Muscle of leg (tissue), 16 donors: ENCODE measurements at places on chromosomes 3 and 15. TPM values are rescaled to one million over a fixed set of nuclear protein-coding genes. Genes with fewer than 3 reads are reported as not detected.

The GOLGA6L4 gene
- total RNA-seq, result 0.66 TPM

The CYP1A1 gene
- 0.13 TPM for total RNA-seq

The CERS3 gene
- 0.58 TPM for total RNA-seq

DNA sequence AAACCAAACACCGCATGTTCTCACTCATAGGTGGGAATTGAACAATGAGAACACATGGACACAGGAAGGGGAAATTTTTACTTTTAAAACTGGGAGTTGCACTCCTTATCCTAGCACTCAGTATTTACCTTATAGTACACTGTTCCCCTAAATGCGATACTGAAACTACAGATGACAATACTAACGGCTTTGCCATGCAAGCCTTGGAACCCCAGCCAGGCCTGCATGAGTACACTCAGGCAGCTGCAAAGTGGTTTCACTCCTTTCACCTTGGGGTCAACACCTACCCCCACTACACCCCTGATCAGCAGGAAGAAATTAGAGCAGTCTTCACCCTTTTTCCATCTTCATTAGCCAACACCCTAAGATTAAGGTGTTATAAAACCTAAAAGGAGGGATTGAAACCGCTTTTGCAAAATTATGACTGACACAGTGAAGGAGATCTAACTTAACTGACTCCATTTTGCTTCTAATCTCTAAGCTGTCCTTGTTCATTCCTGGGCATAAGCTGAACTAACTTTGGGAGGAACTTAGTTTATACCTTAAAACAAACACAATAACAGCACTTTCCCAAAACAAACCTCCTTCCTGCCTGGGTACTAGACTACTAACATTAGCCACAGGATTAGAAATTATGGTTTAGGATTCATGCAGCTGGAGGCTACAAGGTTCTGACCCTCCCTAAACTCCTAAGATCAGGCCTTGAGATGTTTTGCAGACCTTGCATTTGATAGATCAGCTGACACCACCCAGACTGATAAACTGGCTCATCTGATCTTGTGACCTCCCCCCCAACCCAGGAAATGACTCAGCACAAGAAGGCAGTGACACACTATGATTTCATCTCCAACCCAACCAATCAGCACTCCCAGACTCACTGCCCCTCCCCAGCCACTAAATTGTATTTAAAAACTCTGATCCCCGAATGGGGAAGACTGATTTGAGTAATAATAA is 452.1 kb upstream of the PPP2R3A start:
- no peak for DNase-seq

The RTP3 gene
- 0.04 TPM for total RNA-seq

The EOGT gene
- total RNA-seq, result 18.2 TPM

- DNase-seq, result no peak
These were observed 38.4 kb upstream of the PPP2R3A start for GRCh38 chr3:135927155-135927554.

DNA sequence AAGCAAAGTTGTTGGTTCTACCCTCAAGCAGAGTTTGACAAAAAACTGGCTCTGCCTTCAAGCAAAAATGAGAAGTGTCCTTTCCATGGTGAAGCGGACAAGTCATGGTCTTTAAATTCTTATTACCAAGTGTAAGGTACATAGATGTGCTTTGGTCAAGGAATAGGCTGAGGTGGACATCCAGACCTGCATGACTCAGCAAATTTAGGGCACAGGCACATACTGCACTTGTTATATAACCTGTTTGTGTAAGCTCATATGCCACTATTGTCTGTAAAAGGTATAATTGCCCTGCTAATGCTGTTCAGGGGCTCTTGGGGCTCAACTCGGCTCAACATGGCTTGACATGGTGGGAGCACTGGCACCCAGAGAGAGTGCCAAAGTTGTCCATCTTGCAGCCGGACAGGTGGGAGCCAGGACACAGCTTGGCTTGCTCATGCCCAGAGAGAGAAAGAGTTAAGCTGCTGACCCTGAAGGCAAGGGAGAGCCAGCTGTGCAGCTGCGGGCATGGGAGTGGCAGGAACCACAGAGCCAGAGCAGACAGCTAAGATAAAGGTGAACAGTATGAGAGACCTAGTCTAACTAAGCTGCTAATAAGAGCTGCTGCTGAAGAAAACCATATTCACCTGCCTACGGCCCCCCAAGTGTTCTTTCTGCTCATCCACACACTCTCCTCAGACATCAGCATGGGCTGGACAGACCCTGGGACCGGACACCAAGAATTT is 17.7 kb downstream of the MCCC1 start:
- no peak for DNase-seq

- DNase-seq, result no peak
These were observed 80.2 kb downstream of the MEF2A start for GRCh38 chr15:99645951-99646350.

DNA sequence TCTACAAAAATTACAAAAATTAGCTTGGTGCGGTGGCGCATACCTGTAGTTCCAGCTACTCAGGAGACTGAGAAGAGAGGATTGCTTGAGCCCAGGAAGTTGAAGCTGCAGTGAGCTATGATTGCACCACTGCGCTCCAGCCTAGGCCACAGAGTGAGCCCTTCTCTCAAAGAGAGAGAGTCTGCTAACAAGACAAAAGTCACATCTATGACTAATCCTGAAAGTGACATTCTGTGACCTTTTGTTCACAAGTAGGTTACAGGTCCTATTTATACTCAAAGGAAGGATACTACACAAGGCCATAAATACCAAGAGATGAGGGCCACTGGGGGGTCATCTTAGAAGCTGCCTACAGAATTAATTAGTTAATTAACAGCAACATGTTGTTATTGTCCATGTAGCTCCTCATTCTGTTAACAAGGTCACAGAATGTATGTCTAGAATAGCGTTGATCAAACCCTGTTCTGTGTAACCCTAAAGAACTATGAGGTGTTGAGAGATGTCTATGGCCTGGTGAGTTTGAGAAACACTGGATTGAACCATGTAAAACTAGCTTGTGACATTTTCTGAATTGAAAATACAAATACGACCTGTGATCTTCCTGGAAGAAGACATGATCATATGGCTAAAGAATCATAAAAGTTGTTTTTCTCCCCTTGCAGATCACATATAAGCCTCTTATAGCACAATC is 97.0 kb downstream of the SAMMSON start:
- DNase-seq, result no peak

DNA sequence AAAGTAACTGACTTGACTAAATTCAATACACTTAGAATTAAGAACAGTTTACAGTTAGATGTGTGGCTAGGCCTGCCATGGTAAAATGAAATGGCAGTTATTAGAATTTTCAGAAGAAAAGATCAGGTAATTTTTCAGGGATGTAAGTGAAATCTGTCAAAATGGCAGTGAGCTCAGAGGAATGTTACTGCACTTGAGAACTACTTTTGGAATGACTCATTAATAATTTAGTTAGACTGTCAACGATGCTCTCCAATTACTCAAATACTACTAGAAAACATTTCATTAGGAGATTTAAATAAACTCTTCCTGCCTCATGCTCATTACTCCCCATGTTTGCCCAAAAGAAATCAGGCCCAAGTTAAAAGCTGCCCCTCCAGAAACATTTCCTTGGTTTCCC is 84.4 kb downstream of the RFTN1 start:
- DNase-seq, result no peak

DNA sequence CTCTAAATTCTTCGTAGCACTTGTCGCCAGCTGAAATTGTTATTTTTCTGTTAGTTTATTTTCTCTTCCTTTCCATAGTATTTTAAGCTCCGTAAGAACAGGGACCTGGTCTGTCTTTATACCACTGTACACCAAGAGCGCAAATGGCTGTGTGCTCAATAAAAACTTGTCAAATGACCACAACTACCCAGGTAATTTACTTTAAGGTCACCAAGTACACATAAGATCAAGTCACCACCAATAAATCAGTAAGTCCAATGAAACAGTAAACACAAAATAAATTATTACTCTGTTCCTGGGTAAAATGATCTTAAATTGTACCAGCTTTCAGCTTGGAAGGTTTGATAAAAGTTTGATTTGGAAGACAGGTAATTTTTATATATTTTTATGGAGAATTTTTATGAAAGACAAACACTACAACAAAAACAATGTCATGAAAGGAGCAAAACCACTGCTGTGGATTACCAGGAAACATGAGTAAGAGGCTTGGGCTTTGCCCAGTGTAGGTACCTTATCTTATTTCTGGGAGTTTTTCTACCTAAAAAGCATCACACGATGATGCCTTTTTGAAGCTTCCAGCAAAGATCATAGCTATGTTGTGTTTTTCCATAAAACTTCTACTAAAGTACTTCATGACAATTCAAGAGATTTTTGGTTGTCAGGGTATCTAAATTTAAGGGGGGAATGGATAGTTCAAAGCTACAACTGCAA is 406.8 kb downstream of the SHQ1 start:
- DNase-seq, result no peak

GRCh38 chr3:192409838-192410683 is 317.3 kb downstream of the FGF12 start:
- DNase-seq, result peak; percentile 84

The ACKR2 gene
- 0.53 TPM for total RNA-seq

DNA sequence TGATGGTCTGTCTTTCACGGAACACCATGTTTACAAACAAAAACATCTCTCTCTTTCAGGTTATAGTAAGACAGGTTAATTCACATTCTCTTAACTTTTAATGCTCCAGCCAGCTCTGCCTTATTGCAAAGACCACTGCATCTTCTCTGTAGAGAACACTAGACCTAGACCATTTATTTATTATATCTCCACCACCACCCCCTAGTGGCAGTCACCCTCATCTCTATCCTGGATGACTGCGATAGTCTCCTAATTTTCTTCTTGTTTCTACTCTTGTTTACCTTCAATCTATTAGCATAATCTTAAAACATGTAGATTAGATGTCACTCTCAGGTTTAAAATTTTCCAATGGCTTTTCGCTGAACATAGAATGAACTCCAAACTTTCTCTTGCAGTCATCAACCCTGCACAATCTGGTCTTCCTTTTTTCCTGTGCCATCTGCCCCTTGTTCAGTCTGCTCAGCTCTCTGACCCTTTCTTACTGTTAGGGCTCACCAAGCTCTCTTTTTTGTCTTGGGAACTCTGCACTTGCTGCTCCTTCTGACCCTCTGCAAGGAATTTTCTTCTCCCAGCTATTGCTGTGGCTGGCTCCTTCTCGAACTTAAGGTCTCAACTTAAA is 155.6 kb downstream of the SQOR start:
- DNase-seq, result no peak

- no peak for DNase-seq
These were observed 17.9 kb downstream of the ALDH1A3 start for GRCh38 chr15:100897221-100898151.

GRCh38 chr15:60831540-60831939 is 352.6 kb upstream of the ICE2 start:
- DNase-seq, result no peak

The KCNH8 gene
- total RNA-seq, result 0.09 TPM

- DNase-seq, result peak; percentile 77
These were observed 493.4 kb upstream of the TGFBR2 start for GRCh38 chr3:30112902-30113484.

GRCh38 chr3:187359798-187360486 is 8.2 kb upstream of the RTP4 start:
- DNase-seq, result no peak

The LMAN1L gene
- 0.04 TPM for total RNA-seq

DNA sequence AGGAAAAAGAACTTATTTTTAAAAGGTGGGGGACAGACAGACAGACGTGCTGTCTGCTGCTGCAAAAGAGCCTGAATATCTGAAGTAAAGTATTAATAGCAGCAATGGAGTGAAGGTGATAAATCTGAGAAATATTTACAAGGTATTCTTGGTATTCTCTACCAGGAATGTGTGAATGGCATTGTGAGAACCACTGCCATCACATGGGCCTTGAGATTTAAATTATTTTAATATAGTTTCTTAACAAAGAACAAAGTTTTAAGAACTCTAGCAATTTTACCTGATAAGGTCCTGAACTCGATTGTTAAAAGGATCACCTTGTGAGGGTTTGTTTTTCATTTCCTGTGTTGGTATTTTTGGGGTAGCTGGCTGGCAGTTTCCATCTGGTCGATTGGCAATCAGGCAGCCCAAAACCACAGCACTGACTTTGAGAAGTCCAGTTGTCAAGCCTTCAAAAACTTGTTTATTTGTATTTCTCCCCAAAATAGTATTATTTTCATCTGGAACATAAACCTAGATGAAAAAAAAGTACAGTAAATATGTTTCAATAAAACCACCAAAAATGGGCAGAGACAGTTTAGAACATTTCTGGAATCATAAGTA is 97.3 kb downstream of the ISL2 start:
- no peak for DNase-seq

The GP5 gene
- 0.35 TPM for total RNA-seq

DNA sequence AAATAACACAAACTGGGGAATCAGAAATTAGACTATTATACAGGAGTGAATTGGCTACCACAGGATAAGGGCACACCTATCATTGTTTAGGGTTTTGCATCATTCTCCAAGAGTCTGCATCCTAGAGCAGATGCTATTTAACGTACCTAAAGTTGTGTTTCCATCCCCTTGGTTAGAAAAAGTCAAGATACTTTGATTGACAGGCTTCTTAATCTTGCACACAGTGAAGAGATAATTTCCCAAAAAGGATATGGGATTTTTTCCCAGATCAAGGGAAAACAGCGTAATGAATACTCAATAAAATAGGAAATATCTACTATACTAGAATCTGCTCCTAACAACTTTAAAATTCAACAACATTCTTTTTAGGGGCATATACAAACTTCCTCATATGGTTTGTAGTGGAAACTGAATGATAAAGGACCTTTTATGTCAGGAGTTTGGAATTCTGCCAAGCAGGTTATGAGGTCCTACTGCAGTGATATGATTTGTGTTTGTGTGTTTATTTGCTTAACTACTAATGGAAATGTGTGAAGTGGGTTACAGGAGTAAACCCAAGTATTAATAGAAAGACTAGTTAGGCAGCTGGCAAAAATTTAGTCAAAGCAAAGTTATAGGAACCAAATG is 124.1 kb upstream of the MME start:
- DNase-seq, result no peak

GRCh38 chr15:66789029-66790025 is 87.3 kb downstream of the SMAD6 start:
- DNase-seq, result peak; percentile 75

The SLC7A14 gene
- total RNA-seq, result under 0.01 TPM

GRCh38 chr3:146078031-146078430 is 83.0 kb downstream of the PLOD2 start:
- no peak for DNase-seq

DNA sequence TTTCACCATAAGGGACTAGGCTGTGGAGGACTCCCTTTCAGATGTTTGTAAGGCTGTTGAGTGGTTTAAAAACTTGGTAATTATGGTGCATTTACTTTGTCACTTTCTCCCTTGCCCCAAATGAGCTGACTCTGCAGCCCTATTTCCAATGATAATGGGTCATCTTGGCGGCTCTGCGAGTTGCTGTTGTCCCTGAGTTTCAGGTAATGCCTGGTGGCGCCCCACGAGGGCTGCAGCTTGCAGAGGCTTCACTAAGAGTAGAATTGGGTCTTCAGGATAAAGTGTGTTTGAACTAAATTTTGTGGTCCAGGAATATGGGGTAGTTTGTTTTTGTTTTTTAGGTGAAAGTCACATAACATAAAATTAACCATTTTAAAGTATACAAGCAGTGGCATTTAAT is 450.1 kb upstream of the CFAP20DC start:
- no peak for DNase-seq

- DNase-seq, result no peak
These were observed 14.2 kb downstream of the CPA3 start for GRCh38 chr3:148879256-148879655.

- DNase-seq, result no peak
These were observed 438.9 kb downstream of the RAP2B start for GRCh38 chr3:153600896-153601295.
